ENCODE measurements at places on chromosomes 12 and 14.

DNA sequence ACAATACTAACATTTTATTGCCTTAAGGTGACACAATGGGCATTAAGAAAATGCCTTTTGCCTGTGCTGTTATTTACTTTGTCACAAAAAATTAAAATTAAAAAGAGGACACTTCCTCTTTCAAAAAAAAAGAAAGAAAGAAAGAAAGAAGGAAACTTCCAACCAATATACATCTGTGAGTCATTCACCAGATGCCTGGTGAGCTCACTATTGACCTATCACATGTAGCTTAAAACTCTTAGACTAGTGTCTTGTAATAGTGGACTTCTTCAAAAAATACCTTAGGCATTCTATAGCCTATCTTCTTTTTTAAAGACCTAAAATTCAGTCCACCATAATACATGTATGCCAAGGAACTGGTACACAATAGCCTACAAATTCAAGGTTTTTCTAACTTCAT lies 4.9 kb upstream of the SOX5 start:
- no peak for DNase-seq

DNA sequence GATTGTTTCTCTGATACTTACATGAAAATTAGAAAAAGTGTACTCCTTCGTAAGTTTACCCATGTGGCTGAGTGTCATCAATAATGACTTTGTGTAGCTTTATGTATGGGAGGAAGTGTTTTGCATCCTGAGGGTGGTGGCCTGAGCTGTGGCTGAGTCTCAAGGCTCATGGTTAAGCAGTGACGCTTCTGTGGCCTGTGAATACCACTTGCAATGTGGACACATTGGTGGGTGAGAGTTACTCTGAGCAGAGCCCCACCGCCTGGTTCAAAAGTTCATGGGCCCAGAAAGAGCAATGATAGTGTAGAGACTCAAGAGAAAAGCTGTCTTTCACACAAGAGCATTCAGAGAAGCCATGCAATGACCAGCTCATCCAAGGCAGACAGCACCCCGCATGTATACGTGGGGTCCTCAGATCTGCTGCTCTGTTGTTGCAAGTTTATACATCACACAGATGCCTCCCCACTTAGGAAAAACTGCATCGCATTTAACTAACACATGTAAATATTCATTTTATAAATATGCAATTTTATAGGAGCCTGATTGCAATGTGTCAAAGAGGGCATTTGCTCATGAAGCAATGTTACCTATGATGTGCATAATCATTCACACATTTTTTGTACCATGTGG lies 55.1 kb upstream of the FRMD6 start:
- DNase-seq, result no peak

- no peak for DNase-seq
Measured at GRCh38 chr14:62778310-62778709, 266.9 kb downstream of the KCNH5 start.

DNA sequence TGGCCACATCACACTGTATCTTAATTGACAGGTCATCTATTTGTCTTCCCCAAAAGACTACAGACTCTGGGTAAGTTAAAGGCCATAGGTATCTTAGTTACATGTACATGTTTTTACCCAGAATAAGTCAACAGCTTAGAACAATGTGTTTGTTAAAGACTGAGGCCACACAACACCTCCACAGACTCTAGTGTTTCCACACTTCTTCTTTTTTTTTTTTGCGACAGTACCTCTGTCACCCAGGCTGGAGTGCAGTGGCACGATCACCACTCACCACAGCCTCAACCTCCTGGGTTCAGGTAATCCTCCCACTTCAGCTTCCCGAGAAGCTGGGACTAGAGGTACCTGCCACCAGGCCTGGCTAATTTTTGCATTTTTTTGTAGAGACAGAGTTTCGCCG lies 1.3 kb downstream of the GPN3 start:
- DNase-seq, result no peak

Measured in NCI-H187 (cell line).